ENCODE measurements at places on chromosomes 11 and 22. TPM values are rescaled to one million over a fixed set of nuclear protein-coding genes. Genes with fewer than 3 reads are reported as not detected.

GRCh38 chr11:6362185-6362872 is 27.9 kb upstream of the SMPD1 start:
- no peak overlapping the region for H3K4me3 ChIP-seq
- DNase-seq = no peak
- H3K27me3 ChIP-seq = no peaks in the 10 kb centered on the region
- no peaks in the 10 kb centered on the region for H3K36me3 ChIP-seq
- H3K4me1 ChIP-seq = no peaks in the 10 kb centered on the region
- no peak overlapping the region for H3K27ac ChIP-seq

DNA sequence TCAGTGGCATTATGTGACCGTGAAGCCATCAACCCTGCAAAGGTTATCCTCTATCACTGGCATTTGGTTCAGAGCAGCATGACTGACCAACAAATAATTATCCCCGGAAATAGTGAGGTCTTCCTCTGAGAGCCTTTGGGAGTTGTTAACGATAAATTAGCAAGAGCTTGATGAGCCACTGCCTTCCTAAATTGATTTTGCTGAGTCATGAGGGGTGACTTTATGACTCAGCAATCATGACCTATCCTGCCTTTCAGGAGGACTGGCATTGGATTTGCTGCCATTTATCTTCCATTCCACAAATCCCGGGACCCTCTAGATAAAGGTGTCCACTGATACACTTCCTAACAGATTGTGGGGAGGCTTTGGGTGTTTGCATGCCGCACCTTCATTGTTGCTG is 80.8 kb upstream of the MTNR1B start:
- no peak overlapping the region for H3K27ac ChIP-seq
- no peak for DNase-seq
- H3K4me3 ChIP-seq = no peak overlapping the region
- H3K36me3 ChIP-seq = no peaks in the 10 kb centered on the region
- no peaks in the 10 kb centered on the region for H3K4me1 ChIP-seq

Gene ARCN1
- 76.6 TPM for total RNA-seq

GRCh38 chr11:83694191-83694910 is 408.2 kb upstream of the CCDC90B start:
- no peak for DNase-seq
- H3K36me3 ChIP-seq = no peaks in the 10 kb centered on the region
- no peaks in the 10 kb centered on the region for H3K27me3 ChIP-seq
- H3K4me1 ChIP-seq = no peaks in the 10 kb centered on the region

Gene ALKBH3
- 17.4 TPM for total RNA-seq

Gene PAMR1
- not detected for total RNA-seq

Gene ZC3H12C
- total RNA-seq = 3.0 TPM

DNA sequence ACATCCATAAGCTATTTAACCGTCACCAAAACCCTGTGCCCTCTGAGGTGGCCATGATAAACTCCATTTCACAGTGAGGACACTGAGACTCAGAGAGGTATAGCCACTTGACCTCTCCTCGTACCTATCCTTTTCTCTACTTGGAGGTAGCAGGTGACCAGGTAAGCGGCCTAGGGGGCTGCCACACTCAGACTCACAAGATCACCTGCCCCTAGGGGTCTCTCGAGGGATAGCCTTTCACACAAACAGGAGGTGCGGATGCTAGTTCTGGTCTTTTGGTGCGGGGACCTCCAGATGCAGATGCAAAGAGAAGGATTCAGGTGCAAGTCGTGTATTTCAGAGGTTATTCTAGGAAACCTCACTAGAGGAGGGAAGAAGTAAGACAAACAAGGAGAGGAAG is 14.6 kb downstream of the MS4A18 start:
- H3K4me3 ChIP-seq = no peak overlapping the region
- DNase-seq = no peak
- H3K27ac ChIP-seq = no peak overlapping the region
- no peaks in the 10 kb centered on the region for H3K27me3 ChIP-seq
- H3K36me3 ChIP-seq = no peaks in the 10 kb centered on the region

Gene HEPACAM
- not detected for total RNA-seq

DNA sequence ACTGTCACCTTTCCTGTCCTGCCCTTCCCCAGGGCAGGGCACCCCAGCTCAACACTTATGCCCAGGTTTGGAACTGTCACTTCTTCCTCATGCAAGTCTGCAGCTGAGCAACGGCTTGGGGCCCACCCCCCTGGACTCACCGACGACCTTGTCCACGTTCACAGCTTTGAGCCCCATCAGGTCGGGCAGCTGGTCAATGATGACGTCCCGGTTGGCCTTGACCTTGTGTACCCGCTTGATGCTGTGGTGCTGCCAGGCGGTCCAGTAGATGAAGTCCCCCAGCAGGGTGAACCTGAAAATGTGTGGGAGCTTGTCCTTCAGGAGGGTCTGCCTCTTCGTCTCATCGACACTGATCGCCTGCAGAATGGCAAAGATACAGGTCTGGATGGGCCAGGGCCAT is 135.0 kb downstream of the CRYBB2 start:
- H3K27me3 ChIP-seq = no peaks in the 10 kb centered on the region
- no peak overlapping the region for H3K27ac ChIP-seq
- DNase-seq = no peak
- no peak overlapping the region for H3K4me3 ChIP-seq

GRCh38 chr11:91922846-91923245 is 301.8 kb upstream of the FAT3 start:
- no peaks in the 10 kb centered on the region for H3K27me3 ChIP-seq
- no peak for DNase-seq
- H3K36me3 ChIP-seq = no peaks in the 10 kb centered on the region
- H3K4me1 ChIP-seq = no peaks in the 10 kb centered on the region
- H3K27ac ChIP-seq = no peak overlapping the region
- no peak overlapping the region for H3K4me3 ChIP-seq

Gene RFPL1
- not detected for total RNA-seq

GRCh38 chr11:70603114-70603755 is 204.9 kb downstream of the CTTN start:
- H3K27me3 ChIP-seq = no peaks in the 10 kb centered on the region
- no peak overlapping the region for H3K27ac ChIP-seq
- H3K4me3 ChIP-seq = no peak overlapping the region
- no peaks in the 10 kb centered on the region for H3K4me1 ChIP-seq
- no peaks in the 10 kb centered on the region for H3K36me3 ChIP-seq

Gene TESMIN
- 6.4 TPM for total RNA-seq

- H3K4me1 ChIP-seq = peaks cover 74% of the 10 kb centered on the region
- H3K4me3 ChIP-seq = no peak overlapping the region
- DNase-seq = no peak
- H3K27me3 ChIP-seq = no peaks in the 10 kb centered on the region
- peaks cover 88% of the 10 kb centered on the region for H3K36me3 ChIP-seq
Observed at GRCh38 chr22:36344106-36344827, 43.5 kb downstream of the MYH9 start.

Gene TMEM191C
- 4.1 TPM for total RNA-seq

DNA sequence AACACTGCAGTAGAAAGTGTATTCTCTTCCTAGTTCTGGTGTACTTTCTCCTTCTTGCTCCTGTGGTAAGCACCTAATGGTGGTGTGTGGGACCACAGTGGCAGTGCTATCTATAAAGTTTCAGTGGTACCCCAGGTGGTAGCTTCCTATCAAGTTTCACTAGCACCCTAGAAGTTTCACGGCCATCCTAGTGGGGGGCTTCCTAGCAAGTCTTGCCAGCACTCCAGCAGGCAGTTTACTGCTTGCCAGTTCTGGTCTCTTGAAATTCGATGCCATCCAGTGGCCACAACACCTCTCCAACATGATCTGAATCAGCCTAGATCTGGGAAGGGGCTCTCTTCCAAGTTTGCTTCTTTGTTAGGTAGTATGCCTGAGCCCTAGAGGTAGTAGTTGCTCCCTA is 229.6 kb downstream of the SWAP70 start:
- no peaks in the 10 kb centered on the region for H3K36me3 ChIP-seq
- no peak for DNase-seq
- no peak overlapping the region for H3K27ac ChIP-seq
- H3K27me3 ChIP-seq = no peaks in the 10 kb centered on the region
- H3K4me3 ChIP-seq = no peak overlapping the region
